ENCODE measurements at places on chromosomes 12 and 14.

DNA sequence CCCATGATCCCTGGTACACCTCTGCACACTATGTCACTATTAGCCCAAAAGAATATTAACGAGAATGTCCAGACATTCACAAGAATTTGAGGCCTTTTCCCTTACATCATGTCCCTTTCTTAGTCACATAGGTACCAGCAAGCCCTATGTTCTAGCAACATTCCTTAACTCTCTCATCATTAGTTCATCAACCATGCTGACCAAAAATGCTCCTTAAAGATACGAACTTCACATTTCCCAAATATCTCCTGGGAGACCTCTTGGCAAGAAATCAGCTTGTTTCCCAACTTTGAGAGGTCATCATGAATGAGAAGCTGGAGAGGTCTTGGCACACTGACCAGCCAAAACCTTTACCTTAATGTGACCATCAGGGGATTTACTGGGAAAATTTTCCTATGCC is 4.6 kb downstream of the SALL2 start:
- DNase-seq: no peak

DNA sequence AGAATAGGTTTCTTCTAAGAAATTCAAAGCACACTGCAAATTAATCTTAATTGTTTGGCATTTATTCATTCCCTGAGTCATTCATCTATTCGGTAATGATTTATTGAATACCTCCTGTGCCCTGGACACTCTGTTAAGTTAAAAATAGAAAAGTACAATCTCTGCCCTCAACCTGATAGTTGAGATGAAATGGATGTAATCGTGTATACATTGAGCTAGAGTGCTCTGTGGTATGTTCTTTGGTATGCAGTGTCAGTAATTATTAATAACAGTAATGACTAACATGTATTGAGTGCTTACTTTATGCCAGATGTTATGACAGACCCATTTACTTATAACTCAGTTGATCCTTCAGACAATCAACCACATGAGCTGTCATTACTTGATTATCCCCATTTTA is 47.6 kb downstream of the UTP20 start:
- no peak for DNase-seq

DNA sequence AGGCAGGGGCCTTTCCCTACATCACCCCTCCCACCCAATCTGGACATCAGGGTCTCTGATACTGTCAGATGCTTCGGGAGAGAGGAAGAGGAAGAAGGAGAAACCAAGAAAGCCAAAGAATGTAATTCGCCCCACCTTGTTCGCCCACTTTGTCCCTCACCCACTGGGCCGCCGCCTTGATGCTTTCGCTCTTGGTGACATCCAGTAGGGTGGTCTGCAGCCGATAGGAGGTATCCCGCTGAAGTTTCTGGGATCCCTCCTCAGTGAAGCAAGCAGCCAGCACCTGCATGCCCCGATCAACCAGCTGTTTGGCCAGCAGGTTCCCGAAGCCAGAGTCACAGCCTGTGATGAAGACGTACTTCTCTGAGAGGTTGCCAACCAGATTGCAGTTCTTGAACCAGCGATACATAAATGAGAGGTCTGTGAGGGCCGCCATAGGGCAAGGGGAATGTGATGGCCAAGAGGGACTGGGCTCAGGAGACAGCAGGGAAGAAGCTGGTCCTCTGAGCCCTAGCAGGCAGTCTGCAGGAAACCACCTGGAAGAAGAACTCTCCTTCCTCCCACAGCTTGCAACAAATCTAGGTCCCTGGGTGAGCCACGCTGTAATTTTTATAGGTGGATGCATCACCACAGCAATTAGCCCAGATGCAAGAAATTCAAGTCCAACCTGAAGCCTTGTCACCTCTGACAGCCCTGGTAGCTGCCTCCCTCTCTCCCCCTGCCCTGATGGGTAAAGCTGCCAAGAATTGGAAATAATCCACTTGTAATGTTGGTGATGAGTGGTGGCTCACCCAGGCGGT is at the start of gene SDR9C7:
TSS of gene SDR9C7 (minus strand) at position 583 of the 800 bp plus-strand sequence. CDS start at position 436, 147 bp downstream.
- no peak for DNase-seq

DNA sequence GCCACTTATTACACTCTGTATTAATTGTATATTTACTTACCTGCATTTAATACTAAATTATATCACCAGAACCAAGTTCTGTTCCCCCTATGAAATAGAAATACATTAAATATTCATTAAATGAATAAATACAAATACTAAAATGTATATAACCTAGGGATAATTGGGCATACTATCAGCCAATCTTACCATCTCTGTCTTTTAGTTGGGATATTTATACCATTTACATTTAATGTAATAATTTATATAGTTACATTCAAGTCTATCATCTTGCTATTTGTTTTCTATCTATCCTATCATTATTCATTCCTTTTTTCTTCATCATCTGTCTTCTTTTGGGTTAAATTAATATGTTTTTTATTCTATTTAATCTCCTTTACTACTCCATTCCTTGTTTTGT is 4.1 kb upstream of the ADAMTS20 start:
- no peak for DNase-seq

GRCh38 chr12:119178544-119179334 is at the start of gene HSPB8:
HSPB8 (plus strand) TSS chr12:119178931; CDS start chr12:119179313, 382 bp downstream.
- no peak for DNase-seq

GRCh38 chr12:108823804-108824203 is 33.6 kb downstream of the SSH1 start:
- DNase-seq: no peak

DNA sequence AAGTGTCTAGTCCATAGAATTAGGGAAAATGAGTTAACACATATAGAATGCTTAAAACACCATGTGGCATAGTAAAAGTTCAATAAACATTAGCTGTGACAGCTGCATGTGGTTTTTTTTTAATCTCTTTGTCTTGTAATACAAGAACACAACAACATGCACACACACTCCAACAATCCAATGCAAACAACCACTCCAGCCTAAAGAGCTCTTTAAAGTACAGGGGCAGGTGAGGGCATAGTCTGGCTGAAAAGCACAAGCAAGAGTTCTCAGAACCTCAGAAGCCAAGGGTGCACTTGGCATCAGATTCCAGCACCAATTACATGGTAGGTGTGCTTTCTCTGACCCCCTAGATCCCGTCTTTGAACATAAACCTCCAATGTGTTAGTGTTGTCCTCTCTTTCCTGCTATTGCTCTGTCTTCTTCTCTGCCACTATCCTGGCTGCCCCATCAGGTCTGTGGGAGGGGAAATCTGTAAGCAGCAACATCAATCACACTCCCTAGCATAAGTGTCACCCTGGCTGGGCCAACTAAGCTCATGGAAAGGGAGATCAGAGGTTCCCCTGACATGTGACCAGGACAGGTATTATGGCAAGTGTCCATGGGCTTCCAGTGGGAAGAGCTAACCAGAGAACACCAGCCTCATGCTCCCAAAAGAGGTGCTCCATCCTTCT is 91.0 kb downstream of the SLC8A3 start:
- DNase-seq: no peak

Measured in stimulated activated CD8-positive, alpha-beta memory T cell treated with anti-CD3 and anti-CD28 coated beads, Interleukin-15, amount 100 ng/mL, for 4 hours (primary cell).